CD8-positive, alpha-beta T cell (primary cell): ENCODE measurements at places on chromosomes 1 and 21.

DNA sequence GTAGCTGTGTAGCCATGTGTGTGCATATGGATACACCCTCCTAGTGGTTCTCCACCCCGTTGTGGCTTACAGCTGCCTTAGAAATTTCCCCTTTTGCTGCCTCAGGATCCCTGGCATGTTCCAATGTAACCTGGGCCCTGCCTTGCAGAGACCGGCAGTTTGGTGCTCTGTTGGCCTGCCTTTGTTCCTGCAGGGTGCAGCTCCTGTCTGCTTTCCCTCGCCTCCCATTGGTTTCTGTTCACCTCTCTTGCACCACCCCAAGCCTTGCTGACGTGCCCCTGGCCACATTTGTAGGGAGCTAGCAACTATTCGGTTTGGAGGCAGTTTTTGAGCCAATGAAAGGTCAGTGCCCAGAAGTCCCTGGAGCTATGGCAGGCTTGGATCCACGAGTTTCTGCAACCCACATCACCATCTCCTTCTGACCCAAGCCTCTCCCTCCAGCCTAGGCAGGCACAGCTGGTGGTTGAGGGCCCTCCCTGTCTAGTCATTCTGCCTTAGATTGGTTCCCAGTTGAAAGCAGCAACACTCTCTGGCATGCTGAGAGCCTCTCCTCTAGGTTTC lies 54.9 kb downstream of the MAB21L3 start:
- no peak for DNase-seq

DNA sequence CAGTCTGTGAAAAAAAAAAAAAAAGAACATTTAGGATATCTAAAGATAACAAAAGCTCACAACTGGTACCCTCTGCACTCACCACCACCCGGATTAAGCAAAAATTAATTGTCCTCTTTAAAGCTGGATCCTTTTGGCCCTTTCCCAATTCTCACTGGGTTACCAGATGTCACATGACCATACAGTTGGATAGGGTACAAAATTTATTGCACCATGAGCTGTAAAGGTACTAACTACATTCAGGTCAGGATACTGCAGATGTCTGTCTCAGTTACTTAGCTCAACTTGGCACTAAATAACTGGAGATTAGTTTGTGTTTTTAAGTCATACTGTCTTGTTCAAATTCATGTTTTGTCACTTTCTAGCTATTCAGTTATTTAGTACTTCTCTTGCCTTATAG lies 96.3 kb downstream of the GPATCH2 start:
- no peak for DNase-seq

DNA sequence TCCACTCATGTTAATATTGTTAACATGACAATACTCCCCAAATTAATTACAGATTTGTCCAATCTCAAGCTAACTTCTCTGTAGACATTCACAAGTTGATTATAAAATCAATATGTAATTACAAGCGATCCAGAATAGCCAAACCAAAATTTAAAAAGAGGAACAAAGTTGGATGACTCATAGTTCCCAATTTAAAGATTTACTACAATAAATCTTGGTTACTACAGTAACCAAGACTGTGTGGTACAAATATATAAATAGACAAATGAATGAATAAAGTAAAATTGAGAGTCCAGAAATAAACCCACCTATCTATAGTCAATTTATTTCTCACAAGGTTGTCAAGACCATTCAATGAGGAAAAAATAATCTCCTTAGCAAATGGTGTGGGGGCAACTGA lies 7.1 kb upstream of the KRTAP10-4 start:
- no peak for DNase-seq

GRCh38 chr1:220895412-220895946 lies 16.2 kb downstream of the HLX start:
- DNase-seq: no peak

DNA sequence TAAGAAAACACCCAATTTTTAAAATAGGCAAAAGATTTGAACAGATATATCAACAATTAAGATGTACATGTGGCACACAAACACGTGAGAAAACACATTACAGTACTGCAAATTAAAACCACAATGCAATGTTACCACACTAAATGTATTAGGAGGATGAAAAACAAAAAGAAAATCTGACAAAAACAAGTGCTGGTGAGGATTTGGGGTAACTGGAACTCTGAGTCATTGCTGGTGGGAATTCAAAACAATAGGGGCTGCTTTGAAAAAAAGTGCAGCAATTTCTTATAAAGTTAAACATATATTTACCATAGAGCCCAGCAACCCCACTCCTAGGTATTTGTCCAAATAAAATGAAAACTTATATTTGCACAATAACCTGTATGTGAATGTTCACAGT lies 614.1 kb downstream of the SMYD3 start:
- no peak for DNase-seq

GRCh38 chr1:87201768-87202167 lies 126.9 kb upstream of the LMO4 start:
- DNase-seq: no peak

GRCh38 chr1:230308039-230308438 lies 118.1 kb downstream of the PGBD5 start:
- no peak for DNase-seq

- DNase-seq: no peak
Observed at GRCh38 chr1:230288641-230289349, 137.3 kb downstream of the PGBD5 start.

DNA sequence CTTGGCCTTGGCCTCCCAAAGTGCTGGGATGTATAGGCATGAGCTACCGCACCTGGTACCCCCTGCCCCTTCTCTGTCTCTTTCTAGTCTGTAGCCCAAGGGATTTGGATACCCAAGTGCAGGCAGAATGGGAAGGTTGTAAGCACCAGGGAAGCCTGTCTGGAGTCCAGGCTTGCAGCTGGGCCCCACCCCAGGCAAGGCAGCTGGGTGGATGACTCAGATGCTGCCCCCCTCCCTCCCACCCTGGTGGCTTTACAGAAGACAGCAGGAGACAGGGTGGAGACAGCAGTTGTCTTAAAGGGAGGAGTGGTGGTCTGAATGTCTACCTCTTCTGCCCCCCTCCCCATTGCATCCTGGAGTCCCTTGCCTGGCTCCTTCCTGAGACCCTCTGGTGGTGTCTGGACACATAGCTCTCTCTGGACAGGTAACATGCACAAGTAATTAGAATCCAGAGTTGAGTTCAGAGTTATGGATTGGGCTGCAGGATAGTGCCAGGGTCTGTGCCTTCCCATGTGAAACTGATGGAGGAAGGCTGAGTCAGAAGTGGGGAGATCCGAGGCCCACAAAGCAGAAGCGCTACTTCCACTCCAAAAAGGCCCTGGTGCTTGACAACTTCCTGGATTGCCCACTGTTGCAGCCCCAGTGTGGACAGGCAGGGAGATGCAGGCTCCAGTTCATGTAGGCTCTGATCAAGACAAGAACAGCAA lies 5.1 kb downstream of the LMNA start:
- no peak for DNase-seq

- no peak for DNase-seq
Observed at GRCh38 chr1:21869620-21870121, 57.6 kb downstream of the LDLRAD2 start.

DNA sequence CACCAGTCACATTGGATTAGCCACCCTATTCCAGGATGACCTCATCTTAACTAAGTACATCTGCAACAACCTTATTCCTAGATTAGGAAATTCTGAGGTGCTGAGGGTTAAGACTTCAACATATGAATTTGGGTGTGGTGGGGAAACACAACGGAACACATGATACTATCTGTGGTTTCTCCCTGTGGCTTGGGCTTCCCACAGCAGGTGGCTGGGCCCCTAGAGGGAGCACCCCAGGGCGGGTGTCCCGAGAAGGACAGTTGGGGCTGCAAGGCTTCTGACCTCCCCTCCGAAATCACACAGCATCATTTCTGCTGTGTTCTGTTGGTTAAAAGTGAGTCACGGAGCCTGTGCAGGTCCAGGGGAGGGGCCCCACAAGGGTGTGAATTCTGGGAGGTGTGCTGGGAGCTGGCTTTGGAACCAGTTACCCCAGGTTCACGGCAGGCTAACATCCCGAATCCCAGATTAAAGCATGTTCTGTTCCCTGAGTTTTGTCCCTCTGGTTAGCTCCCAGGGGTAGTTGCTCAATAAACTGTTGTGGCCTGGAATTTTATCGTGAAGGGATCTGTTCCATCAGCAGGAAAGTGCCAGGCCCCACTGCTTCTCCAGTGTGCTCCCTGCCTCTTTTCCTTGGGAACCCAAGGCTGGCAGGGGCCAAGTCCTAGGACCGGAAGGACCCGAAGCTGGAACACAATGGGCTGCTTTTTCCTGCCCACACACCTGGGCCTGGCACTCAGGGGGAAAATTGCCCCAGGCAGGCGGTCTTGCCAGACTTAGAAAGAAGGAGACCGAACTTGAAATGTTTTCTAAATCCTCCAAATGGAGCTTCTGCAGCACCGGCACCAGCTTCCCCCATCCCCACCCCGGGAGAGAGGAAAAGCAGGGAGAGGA lies 154.0 kb upstream of the WNT4 start:
- no peak for DNase-seq

GRCh38 chr1:95407131-95407885 lies 173.3 kb downstream of the RWDD3 start:
- no peak for DNase-seq

- DNase-seq: no peak
Observed at GRCh38 chr21:14617871-14618270, 71.8 kb upstream of the SAMSN1 start.

DNA sequence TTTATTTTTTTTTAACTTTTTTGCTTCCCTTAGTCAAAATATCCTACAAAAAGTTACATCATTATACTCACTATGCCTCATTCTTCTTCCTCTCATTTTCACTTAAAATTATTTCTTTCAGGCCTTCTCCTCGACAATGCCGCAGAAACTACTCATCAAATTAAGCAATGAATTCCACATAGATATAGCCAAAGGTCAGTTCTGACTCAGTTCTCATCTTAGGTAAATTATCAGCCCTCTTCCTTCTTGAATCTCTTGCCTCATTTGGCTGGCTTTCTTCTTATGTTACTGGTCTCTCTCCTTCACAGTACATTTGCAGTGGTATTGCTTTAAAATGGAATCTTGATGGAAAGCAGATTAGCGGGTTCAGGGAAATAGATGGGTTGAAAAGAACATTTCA lies 260.7 kb upstream of the BRINP3 start:
- no peak for DNase-seq

- DNase-seq: no peak
Observed at GRCh38 chr1:192342842-192343241, 26.1 kb downstream of the RGS21 start.

DNA sequence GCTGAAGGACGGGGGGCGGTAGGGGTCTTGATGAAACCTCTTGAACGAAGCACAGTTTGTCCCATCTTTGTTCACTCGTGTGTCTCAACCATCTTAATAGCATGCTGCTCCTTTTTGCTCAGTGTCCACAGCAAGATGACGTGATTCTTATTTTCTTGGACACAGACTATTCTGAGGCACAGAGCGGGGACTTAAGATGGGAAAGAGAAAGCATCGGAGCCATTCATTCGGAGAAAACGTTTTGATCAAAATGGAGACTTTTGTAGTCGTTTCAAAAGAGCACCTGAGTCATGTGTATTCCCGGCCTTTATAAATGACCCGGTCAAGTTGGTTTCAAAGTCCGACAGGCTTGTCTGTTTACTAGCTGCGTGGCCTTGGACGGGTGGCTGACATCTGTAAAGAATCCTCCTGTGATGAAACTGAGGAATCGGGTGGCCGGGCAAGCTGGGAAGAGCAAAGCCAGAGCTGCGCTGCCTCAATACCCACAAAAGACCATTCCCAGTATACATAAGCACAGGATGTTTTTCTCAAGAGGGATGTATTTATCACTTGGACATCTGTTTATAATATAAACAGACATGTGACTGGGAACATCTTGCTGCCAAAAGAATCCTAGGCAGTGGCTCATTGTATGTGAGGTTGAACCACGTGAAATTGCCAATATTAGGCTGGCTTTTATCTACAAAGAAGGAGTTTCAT lies 18.5 kb downstream of the ETS2 start:
- DNase-seq: no peak

DNA sequence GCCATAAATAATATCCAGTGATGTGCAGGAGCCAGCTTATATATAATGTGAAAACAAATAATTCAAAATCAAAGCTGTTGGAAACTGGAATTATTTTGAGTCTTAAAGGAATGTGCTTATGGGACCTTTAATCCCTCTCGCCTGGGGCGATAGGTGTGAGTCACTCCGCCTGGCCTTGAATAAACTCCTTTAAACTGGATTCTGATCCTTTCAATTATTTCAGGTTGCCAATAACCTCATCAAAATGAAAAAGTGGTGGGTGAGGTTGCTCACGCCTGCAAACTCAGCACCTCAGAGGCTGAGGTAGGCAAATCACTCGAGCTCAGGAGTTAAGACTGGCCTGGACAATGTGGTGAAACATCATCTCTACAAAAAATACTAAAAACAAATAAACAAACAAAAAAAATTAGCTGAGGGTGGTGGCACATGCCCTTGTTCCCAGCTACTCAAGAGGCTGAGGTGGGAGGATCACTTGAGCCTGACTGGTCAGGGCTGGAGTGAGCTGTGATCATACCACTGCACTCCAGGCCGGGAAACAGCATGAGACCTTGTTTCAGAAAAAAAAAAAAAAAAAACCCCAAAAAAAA lies 11.4 kb upstream of the SLC2A5 start:
- DNase-seq: no peak
